Psoas muscle (tissue), 8 donors: ENCODE measurements at places on chromosomes 6 and 20. TPM values are rescaled to one million over a fixed set of nuclear protein-coding genes. Genes with fewer than 3 reads are reported as not detected.

DNA sequence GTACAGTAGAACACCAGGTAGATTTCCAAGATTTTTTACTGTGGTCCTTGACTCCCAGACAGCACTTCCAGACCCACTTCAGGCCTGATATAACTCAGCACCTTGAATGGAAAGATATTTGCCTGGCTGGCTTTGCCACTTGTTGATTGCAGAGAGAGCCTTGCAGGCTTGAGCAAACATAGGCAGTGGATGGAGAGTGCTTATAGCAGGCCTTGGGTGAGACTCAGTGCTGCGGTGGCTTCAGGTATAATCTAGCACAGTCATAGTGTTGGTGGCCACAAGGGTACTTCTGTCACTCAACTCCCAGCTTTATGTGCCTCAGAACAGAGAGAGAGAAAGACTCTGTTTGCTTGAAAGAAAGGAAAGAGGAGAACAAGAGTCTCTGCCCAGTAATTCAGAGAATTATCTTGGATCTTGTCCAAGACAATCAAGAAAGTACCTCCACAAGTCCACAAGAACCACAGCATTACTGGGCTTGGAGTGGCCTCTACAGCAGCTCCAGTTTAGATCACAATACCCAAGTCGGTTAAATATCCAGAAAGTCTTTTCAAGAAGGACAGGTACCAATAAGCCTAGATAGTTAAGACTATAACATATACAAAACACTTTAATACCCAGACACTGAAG is 70.5 kb upstream of the FKBP1C start:
- no peak overlapping the region for H3K27ac ChIP-seq
- no peak for DNase-seq
- H3K27me3 ChIP-seq, result no peaks in the 10 kb centered on the region
- H3K36me3 ChIP-seq, result no peaks in the 10 kb centered on the region
- no peaks in the 10 kb centered on the region for H3K4me1 ChIP-seq

DNA sequence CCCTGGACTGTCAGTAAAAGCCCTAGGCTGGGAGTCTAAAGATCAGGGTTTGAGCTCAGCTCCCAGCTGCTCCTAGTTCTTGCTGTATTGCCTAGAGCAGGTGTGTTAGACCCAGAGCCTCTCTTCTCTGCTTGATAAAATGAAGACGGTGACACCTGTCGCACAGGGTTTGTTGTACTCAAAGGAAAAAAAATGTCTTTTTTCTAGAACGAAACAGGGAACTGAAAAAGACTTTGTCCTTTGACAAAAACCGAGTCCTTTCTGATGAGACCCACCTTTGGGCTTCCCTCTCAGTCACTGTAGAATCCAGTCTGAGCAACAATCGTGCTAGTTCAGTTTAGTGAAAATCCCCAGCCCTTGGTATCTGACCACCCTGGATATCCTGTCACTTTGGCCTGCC is 102.1 kb upstream of the LAMP5 start:
- H3K4me3 ChIP-seq, result no peak overlapping the region
- no peaks in the 10 kb centered on the region for H3K4me1 ChIP-seq
- H3K27ac ChIP-seq, result no peak overlapping the region
- H3K27me3 ChIP-seq, result no peaks in the 10 kb centered on the region
- no peak for DNase-seq
- peaks cover 3% of the 10 kb centered on the region for H3K36me3 ChIP-seq

DNA sequence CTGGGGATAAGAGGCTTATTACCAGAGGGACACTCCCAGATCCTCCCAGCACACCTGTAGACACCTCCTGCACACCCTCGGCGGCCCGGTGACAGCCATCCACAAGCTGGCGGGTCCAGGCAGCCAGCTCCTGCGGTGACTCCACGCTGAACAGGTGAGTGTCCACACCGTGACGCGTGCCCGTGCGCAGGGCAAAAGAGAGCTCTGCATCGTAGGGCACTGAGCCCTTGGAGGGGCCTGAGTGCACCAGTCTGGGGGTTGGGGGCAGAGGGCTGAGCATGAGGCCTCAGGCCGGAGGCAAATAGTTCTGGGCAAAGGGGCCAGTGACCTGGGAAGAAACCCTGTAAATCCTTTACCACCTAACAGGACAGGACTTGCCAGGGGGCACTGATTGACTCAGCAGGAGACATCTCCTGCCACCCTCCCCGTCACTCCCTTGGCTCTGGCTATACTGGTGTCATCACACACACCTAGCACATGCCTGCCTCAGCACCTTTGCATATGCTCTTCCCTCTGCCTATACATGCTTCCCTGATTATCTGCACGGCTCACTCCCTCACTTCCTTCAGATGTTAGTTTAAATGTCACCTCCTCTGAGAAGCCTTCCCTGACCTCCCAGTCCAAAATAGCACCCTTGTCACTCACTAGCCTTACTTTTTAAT is 8.9 kb upstream of the CDK5RAP1 start:
- no peaks in the 10 kb centered on the region for H3K4me1 ChIP-seq
- no peak overlapping the region for H3K27ac ChIP-seq
- peaks cover 95% of the 10 kb centered on the region for H3K36me3 ChIP-seq
- H3K27me3 ChIP-seq, result no peaks in the 10 kb centered on the region
- DNase-seq, result no peak
- no peak overlapping the region for H3K4me3 ChIP-seq

DNA sequence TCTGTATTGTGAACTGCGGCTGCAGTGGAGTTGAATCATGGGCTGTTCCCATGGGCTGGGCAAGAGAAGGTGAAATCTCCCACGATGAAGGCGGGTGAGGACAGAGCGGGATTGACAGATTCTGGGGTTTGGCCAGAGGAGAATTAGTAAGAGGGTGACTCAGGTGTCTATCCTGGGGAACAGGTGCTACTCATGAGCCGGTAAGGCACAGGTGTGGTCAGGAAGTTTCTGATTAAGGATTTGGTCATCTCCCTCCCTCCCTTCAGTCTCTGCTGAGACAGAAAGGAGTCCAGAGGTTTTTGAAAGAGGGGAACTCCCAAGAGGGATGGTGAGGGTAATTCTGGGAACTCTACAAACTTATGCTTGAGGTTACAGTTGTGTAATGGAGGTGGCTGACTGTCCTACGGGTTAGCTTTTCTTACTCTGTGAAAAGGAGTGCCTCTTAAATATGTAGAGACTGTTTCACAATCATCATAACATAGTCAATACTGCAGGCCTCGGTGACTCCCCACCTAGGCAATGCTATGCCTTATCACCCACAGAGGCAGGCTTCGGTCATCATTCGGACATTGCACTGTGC is 31.5 kb downstream of the SERPINB1 start:
- no peak overlapping the region for H3K4me3 ChIP-seq
- H3K36me3 ChIP-seq, result no peaks in the 10 kb centered on the region
- DNase-seq, result no peak
- H3K4me1 ChIP-seq, result peaks cover 12% of the 10 kb centered on the region
- no peaks in the 10 kb centered on the region for H3K27me3 ChIP-seq

GRCh38 chr6:113394216-113394615 is 462.9 kb upstream of the MARCKS start:
- H3K27ac ChIP-seq, result no peak overlapping the region
- H3K4me3 ChIP-seq, result no peak overlapping the region
- no peak for DNase-seq
- H3K27me3 ChIP-seq, result no peaks in the 10 kb centered on the region
- H3K36me3 ChIP-seq, result no peaks in the 10 kb centered on the region

DNA sequence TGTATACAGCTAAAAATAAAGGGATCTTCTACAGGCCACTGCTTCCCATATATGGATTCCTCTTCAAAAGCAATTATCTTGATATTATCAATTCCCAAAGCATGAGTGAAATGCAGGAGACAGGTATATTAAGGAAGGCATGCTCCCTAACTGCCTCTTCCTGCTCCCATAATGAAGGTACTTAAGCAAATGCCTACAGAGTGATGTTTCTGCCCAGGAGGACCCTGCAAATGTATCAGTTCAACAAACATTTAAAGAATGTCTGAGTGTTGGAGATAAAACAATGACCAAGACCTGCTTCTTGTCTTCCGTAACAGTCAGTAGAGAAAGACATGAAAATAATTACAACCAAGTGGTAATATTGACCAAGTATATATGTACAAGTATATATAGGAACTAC is 4.2 kb downstream of the UBE2J1 start:
- H3K4me1 ChIP-seq, result peaks cover 37% of the 10 kb centered on the region
- no peak overlapping the region for H3K4me3 ChIP-seq
- H3K36me3 ChIP-seq, result no peaks in the 10 kb centered on the region
- H3K27me3 ChIP-seq, result no peaks in the 10 kb centered on the region

DNA sequence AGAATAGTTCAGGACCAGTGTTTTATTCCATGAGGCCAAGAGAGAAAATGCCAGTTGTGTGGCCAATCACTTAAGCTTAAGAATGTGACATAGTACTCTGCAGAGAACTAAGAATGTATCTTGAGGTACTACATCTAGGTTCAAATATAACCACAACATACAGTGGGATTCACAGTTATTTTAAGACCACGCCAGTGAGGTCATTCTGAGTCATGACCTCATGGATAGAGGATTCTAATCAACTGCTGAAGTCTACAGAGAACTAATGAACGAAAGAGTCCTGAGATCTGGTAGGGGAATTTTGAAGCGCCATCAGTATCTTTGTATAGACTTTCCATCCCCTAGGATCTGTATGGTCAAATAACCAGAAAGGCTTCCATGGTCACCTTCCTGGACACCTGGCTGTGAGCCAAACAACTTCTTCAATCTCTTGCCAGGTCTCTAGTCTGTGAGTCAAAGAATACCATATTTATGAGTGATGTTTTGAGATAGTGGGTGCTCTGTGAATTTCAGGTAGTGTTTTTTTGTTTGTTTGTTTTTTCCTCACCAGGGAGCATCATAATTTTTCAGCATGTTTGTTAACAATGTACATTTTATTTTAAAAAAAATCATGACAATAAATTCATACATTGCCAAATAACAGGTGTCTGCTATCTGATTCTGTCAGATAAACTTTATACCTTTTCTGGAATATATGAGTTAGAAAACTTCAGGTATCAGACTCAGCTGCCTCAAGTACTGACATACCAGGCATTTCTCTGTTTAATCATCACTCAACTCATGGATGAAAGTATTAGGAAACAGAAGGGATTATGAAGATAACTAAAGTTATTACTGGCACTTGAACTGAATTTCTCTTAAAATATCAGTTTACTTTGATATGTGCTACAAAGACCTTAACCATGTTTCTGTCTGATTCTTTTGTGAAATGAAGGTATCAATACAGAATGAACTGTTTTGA is 217.9 kb downstream of the PLCB4 start:
- H3K27ac ChIP-seq, result no peak overlapping the region
- no peak overlapping the region for H3K4me3 ChIP-seq
- no peaks in the 10 kb centered on the region for H3K4me1 ChIP-seq
- no peak for DNase-seq

DNA sequence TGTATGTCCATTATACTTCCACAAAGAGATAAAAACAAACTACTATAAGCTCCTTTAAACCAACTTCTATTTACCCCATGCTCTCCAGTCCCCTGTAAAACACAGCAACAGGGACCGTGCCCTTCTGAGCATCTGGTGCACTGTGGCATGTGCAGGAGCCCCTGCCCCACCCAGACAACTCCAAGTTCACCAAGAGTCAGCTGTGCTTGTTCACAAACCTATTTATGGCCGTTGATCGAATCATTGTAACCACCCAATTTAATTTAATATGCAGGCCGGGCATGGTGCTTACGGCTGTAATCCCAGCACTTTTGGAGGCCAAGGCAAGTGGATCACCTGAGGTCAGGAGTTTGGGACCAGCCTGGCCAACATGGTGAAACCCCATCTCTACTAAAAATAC is 13.7 kb upstream of the BLCAP start:
- H3K27me3 ChIP-seq, result no peaks in the 10 kb centered on the region
- H3K36me3 ChIP-seq, result no peaks in the 10 kb centered on the region
- no peak for DNase-seq
- no peak overlapping the region for H3K27ac ChIP-seq
- no peak overlapping the region for H3K4me3 ChIP-seq

DNA sequence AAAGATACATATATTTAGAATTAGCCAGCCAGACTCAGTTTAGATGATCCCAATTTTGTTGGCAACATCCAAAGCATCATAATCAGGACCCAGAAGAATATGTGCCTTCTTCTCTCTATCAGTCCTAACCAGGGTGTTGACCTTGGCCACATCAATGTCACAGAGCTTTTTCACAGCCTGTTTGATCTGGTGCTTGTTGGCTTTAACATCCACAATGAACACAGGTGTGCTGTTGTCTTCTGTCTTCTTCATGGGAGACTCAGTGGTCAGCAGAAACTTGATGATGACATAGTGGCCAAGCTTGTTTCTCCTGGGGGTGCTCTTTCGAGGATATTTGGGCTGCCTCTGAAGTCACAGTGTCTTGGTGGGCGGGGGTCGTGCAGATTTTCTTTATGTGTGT is 84.9 kb downstream of the MKKS start:
- H3K27me3 ChIP-seq, result no peaks in the 10 kb centered on the region
- no peaks in the 10 kb centered on the region for H3K4me1 ChIP-seq
- no peak overlapping the region for H3K27ac ChIP-seq
- H3K4me3 ChIP-seq, result no peak overlapping the region

GRCh38 chr6:113092795-113093194 is 745.7 kb downstream of the RFPL4B start:
- H3K27me3 ChIP-seq, result no peaks in the 10 kb centered on the region
- no peak overlapping the region for H3K27ac ChIP-seq
- no peaks in the 10 kb centered on the region for H3K36me3 ChIP-seq
- no peak for DNase-seq
- no peak overlapping the region for H3K4me3 ChIP-seq

RHAG gene
- not detected for total RNA-seq

FAM83C gene
- not detected for total RNA-seq

DNA sequence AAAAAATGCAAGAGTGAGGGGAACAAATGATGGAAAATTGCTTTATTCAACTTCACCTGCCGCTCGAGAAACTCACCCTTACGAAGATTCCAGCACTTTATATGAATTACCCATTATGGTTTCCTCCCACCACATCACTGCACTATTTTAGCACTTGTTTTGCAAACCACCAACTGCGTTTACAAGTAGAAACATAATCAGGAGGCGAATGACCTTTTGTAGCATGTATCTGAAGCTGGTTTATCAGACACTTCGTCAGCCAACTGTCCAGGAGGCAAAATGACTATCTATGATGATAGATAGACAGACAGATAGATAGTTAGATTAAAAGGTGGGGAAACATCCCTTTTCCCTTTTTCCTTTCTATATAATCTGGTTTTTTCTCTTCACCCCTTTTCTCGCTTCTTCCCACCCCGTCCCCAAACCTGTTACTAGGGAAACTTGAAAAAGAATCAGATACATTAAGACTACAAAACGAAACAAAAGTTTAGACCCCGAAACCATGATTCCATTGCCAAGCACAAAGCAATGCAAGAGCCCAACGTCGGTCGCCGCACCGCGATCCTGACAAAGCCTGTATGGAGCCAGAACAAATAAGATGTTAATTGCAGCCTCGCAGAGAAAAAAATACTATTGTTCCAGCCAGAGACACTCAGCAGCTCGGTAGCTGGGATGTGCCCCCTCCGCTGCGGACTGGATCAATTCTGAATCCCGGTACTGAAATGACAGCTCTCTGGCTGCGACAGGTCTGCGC is 933 bp upstream of the ADGRB3 start:
- no peak for DNase-seq
- no peaks in the 10 kb centered on the region for H3K36me3 ChIP-seq
- peak overlapping the region; percentile 72 for H3K4me3 ChIP-seq
- H3K27ac ChIP-seq, result peak overlapping the region; percentile 30

TMEM200A gene
- 0.06 TPM for total RNA-seq
